Hematopoietic multipotent progenitor cell treated with erythropoietin and hydrocortisone succinate and interleukin-3 and kit ligand, for 15 days (in vitro differentiated cells): ENCODE measurements at places on chromosomes 6 and 20.

GRCh38 chr6:167296902-167297301 lies 5.8 kb downstream of the UNC93A start:
- DNase-seq = no peak

- DNase-seq = no peak
Measured at GRCh38 chr6:142193621-142194020, 46.6 kb downstream of the VTA1 start.

DNA sequence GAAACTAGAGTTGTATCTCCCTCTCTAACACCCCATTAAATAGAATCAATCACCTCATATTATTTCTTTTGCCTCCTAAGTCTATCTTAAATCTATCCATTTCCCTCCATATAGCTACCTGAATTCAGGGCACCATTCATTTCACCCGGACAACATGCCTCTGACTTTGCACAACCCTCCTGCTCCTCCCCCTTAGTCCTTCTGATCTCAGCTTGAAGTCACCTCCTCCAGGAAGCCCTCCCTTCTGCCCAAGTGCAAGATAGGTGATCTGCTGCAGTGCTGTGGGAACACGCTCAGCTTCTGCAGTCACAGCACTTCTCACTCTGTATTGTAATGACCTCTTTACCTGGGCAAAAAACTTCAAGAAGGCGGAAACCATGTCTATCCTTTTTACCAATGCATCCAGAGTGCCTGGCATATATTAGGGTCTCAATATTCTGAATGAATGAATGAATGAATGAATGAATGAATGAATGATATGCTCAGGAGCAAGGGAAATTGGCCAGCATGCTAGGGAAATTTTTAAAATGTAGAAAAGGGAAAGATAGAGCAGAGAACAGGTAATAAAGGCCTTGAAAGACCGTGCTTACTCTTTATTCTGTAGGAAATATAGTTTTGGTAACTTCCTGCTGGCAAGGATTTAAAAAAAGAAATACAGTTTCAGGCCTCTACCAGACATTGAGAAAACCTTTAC lies 41.7 kb downstream of the MBOAT1 start:
- DNase-seq = no peak

GRCh38 chr6:28648035-28648877 lies 122.6 kb downstream of the GPX5 start:
- DNase-seq = peak; percentile 20

DNA sequence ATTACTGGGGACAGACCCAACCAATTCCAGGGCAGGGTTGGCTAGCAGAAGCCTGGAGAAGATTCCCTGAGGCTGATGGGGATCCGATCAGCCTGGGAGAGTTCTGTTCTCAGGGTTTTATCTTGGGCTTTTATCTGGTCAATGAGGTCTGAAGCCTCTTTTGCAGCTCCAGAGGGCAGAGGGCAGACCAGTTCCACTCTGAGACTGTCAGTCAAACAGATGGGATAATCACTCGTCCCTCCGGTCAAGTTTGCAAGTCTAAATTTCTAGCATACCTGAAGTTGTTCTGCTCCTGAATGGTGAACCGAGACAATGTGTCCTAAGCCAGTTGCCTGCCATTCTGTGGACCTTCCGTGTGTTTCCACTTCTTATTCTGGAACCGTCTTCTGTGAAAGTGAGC lies 3.0 kb upstream of the MAS1 start:
- no peak for DNase-seq

DNA sequence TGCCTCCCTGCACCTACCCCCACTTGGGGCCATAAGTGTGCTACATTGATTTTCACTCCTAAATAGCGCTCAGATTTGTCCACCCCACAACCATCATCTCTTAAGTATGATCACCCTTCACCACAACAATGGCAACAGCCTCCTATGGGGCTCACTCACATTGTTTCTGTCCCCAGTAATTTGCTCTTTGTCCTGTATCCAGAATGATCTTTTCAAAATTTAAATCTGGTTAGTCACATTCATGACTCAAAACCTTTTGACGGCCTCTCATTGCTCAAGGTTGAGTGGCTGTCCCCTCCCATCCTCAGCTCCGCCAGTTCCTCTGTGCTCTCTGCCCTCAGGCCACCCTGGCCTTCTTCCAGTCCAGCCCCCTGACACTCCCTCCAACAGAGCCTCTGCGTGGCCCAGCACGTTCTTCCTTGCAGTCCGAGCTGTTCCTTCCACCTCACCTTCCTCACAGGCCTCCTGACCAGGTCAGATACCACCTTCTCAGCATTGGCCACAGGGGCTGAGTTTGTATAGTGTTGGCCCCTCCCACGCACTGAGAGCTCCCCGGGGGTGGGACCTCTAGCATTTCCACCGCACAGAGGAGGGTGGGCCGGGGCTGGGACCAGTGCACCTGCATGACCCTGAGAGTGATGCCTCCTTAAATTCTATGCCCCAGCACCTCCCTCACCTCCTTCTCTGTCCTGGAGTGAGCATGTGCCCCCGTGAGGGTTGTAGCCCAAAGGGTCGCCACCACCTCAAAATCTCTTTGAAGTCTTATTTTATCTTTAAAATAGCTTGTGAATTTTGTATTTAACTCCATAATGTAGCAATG lies 2.4 kb upstream of the PPP1R3G start:
- no peak for DNase-seq

DNA sequence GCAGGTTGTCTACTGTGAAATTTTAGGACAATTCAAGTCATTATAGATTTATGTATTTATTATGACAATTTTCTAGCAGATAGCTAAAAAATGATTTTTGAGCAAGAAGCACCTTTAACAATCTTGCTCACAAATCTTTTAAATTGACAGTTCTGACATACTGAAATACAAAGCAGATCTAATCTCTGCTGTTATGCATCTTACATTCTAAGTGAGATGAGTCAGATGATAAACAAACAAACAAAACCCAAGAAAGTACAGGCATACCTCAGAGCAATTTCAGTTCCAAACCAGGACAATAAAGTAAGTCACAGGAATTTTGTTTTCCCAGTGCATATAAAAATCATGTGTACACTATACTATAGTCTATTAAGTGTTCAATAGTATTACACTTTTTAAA lies 430.7 kb upstream of the PTCHD4 start:
- DNase-seq = no peak

DNA sequence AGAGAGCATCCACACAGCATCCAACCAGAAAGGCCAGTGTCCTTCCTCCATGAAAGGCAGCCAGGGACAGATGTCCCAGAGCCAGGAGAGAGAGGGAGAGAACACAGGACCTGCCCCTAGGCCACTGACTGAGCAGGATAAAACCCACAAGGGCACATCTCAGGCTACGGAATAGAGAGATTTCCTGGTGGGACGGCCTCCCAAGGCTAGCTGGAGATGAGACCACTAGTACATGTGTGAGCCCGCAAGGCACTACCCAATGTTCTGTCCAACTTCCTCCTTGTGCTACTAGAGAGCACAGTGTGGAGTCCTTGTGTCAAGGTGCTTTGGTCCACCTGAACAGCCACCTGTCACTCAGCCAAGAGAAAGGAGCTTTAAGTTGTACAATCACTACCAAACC lies 44.2 kb downstream of the PLCG1 start:
- DNase-seq = no peak

GRCh38 chr6:152180601-152181000 lies 373.1 kb downstream of the ESR1 start:
- DNase-seq = no peak

- no peak for DNase-seq
Measured at GRCh38 chr6:66496659-66497058, 789.6 kb upstream of the EYS start.

DNA sequence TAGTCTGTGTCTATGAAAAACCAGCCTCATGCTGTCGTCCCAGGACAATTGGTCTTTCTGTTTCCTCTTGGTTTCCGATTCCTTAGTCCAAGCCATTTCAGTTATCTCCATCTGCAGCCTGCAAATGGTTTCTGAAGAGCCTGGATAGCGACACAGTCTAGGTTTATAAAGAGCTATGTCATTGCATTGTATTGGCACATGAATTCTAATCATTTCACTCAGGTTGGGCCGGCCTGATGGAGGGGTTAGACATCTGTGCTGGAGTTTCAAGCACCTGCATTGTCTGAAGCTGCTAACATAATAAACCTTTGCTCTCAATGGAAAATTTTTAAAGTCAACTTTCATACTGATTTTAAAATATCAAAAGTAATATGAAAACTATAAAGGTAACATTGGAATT lies 232.6 kb upstream of the MAP3K7 start:
- DNase-seq = no peak

DNA sequence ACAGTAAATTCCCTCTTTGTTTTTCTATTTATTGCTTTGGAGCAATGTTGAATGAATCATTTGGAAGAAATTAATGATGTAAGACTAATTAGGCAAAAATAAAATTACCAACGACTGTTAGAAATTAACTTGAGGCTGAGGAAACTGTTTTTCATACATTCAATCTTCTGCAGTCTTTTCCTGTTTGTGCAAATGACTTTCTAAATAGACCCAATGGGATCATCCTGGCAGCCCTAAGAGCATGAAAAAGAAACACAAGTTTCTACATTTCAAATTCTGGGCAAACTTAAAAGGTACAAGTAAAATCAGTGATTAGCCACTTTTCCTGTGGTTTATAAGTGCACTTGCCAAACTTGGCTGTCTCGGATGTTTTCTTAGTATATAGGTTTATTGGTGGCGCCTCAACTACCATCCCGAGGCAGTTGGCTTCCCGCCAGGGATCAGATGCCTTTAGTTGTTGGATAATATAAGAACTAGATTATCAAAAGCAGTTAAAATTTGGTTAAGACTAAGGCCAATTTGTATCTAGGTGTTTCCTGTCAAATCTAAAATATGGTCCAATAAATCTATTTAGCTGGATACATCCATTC lies 181.2 kb downstream of the ISM1 start:
- no peak for DNase-seq

GRCh38 chr6:127288705-127289104 lies 22.0 kb downstream of the RNF146 start:
- DNase-seq = no peak

DNA sequence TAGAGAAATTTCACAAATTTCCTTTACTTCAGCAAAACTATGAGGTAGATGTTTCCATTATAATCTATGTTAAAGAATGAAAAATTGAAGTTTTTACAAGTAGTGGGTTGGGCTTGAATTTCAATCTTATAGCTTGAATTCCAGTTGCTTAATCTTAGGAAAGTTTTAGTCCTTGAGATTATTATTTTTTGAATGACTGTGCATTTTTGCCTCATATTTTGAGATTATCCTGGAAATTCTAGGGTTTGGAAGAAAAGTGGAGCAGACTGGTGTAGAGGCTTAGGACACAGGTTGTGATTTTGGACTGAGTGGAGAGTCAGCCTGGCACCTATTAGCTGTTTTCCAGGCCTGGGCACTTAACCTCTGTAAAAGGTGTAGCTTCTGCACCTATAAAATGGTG lies 5.7 kb downstream of the MTCL3 start:
- DNase-seq = no peak

DNA sequence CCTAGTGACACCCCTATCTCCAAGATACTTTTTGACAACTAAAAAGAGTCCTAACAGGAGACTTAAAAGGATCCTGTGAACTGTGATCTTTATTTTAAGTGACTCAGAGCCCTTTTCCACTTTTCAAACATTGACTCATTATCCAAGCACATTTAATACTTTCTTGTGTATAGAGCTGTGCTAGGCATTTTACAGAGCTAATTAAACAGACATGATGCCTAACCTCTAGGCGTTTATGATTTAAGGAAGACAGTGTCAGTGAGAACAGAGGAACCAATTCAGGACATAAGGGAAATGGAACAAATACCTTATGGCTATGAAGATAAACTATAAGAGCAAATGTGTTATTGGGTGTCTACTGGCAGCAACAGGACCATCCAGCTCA lies 282.6 kb downstream of the TPBG start:
- no peak for DNase-seq

DNA sequence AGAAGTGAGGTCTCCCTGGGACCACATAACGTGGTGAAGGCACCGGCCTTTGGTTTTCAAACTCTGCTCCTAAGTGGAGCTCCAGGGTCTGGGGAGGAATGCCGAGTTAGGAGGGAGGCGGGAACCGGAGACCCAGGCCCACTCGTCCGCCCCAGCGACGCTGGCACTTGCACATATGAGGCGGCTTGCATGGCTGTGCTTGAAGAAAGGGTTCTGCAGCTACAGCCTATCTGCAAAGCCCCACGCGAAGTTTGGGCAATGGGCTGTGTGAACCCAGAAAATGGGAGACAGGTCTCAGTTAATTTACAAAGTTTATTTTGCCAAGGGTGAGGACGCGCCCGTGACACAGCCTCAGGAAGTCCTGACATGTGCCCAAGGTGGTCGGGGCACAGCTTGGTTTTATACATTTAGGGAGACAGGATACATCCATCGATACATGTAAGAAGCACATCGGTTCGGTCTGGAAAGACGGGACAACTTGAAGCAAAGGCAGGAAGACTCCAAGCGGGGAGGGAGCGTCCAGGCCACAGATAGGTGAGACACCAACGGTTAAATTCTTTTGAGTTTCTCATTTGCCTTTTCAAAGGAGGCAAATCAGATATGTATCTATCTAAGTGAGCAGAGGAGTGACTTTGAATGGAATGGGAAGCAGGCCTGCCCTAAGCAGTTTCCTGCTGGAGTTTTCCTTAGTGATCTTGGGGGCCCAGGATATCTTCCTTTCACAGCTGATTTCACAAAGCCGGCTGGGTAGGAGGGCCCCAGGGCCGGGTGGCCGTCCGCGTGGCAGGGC lies 782 bp upstream of the PCMTD2 start:
- peak; percentile 11 for DNase-seq
